Chondrocyte (in vitro differentiated cells): ENCODE measurements at places on chromosomes 7 and 10. TPM values are rescaled to one million over a fixed set of nuclear protein-coding genes. Genes with fewer than 3 reads are reported as not detected.
A peak's percentile ranks its signal among the peaks of the same experiment; 100 is the strongest.

The RADIL gene
- total RNA-seq, result 0.82 to 1.2 TPM (median 1.00 TPM) in 3 replicates

GRCh38 chr7:28608731-28609130 lies 196.4 kb downstream of the CREB5 start:
- DNase-seq, result no peak
- peaks cover 2% of the 10 kb centered on the region for H3K36me3 ChIP-seq
- no peak overlapping the region for H3K4me3 ChIP-seq
- no peak overlapping the region for H3K27ac ChIP-seq
- no peaks in the 10 kb centered on the region for H3K27me3 ChIP-seq
- H3K4me1 ChIP-seq, result peaks cover 15% of the 10 kb centered on the region

DNA sequence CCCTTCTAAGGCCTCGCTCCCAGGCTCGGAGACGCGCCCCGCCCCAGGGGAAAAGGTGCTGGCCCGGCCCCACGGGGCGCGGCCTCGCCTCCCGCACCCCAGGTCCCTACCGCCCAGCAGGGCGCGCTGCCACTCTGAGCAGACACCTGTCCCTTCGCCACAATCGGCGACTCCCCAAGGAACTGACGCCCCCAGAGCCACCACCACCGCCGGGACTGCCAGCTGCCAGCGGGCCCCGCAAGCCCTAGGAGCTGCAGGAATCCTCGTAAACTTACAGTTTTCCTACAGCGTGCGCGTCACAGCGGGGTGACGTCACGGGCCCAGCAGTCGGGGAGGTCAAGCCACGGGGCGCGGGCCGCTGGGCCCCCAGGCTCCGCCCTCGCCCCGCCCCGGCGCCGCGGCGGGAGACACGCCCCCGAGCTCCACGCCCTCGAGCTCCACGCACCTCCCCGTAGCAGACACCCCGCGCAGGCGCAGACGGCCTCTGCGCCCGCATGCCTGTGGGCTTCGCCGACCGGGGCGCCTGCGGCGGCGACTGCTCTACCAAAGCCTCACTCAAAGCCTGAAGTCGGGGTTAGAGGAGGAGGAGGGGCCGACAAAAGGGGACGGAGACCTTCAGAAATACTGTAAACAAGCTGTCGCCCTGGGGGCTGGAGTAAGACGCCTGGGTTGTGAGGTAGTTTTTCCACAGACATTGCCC lies at the start of gene ZNF438:
Gene ZNF438 (minus strand): TSS at position 308 of the 700 bp plus-strand sequence. CDS start 154,831 bp downstream, outside the sequence.
- H3K4me1 ChIP-seq, result peaks cover 68% of the 10 kb centered on the region
- peak within 1 kb of the TSS; percentile 77 for H3K4me3 ChIP-seq
- H3K27me3 ChIP-seq, result no peaks in the 10 kb centered on the region
- peak; percentile 97 for DNase-seq
- no peaks in the 10 kb centered on the region for H3K36me3 ChIP-seq
- H3K27ac ChIP-seq, result peak within 1 kb of the TSS; percentile 99

DNA sequence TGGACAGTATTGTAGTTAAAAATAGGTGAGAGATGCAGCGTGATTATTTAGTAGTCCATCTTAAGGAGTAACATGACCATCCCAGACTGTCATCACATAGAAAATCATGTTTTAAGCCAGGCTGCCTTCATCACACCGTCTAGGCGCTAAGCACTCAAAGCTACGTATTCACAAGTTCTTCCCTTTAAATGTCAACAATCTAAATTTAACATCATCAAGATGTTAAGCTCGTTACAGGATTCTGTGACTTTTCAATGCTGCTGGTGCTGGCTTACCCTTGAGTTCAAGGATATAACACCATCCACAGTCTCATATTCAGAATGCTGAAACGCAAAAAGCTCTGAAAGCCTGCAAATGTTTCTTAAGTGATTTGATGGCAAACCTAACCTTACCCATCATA lies 109.5 kb upstream of the CDCA7L start:
- no peak for DNase-seq
- H3K27me3 ChIP-seq, result peaks cover 8% of the 10 kb centered on the region
- H3K36me3 ChIP-seq, result no peaks in the 10 kb centered on the region
- H3K4me1 ChIP-seq, result no peaks in the 10 kb centered on the region
- no peak overlapping the region for H3K4me3 ChIP-seq
- no peak overlapping the region for H3K27ac ChIP-seq
